ENCODE measurements at places on chromosomes 4 and X. TPM values are rescaled to one million over a fixed set of nuclear protein-coding genes. Genes with fewer than 3 reads are reported as not detected.

GRCh38 chr4:25180524-25181131 is 20.4 kb upstream of the SEPSECS start:
- no peaks in the 10 kb centered on the region for H3K27me3 ChIP-seq
- no peaks in the 10 kb centered on the region for H3K36me3 ChIP-seq
- H3K4me1 ChIP-seq = no peaks in the 10 kb centered on the region
- no peak overlapping the region for H3K4me3 ChIP-seq

Gene TRAPPC11
- total RNA-seq = 32.1 TPM

DNA sequence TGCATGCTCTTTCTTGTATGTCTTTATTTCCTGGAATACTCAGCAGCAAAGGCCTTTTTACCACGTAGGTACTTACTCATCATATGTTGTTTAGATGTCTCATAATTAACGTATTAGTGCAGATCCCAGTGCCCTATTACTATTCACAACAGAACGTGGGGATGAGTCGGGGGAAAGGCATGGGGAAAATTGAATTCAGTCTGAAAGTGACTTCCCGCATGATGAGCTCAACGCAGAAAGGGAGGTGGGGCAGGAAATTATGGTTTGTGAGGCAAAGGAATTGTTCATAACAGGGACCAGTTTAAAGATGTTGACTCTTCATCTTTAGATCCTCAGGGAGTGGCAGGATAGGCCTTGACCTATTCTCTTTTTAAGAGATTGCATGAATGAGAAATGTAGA is 2.0 kb upstream of the TMPRSS11D start:
- H3K36me3 ChIP-seq = no peaks in the 10 kb centered on the region
- DNase-seq = no peak
- H3K27me3 ChIP-seq = no peaks in the 10 kb centered on the region
- H3K4me1 ChIP-seq = no peaks in the 10 kb centered on the region

Gene SYTL5
- total RNA-seq = 0.14 TPM

Gene MAGEA9B
- total RNA-seq = not detected

Gene DCAF4L1
- under 0.01 TPM for total RNA-seq

Gene SLC49A3
- total RNA-seq = 4.3 TPM

DNA sequence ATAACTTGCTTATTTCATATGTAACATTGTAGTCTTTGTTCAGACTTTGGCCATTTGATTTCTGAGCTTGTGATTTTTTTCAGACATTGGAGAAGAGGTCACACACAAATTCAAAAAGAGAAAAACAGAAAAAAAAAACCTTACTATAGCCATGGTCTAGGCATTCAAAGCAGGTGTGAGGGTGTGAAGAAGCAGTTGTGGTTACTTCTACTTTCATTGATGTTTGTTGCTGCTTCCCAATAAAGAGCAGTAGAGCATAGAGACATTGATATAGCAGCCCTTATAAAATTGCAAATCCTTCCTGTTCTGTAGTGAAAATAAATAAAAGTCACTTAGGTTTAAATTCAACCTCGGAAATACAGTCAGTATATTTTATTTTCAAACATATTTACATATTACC is 671.6 kb downstream of the GRXCR1 start:
- DNase-seq = no peak
- H3K27me3 ChIP-seq = no peaks in the 10 kb centered on the region
- H3K4me3 ChIP-seq = no peak overlapping the region
- no peaks in the 10 kb centered on the region for H3K36me3 ChIP-seq
- no peak overlapping the region for H3K27ac ChIP-seq

Gene TNIP3
- total RNA-seq = 0.49 TPM

DNA sequence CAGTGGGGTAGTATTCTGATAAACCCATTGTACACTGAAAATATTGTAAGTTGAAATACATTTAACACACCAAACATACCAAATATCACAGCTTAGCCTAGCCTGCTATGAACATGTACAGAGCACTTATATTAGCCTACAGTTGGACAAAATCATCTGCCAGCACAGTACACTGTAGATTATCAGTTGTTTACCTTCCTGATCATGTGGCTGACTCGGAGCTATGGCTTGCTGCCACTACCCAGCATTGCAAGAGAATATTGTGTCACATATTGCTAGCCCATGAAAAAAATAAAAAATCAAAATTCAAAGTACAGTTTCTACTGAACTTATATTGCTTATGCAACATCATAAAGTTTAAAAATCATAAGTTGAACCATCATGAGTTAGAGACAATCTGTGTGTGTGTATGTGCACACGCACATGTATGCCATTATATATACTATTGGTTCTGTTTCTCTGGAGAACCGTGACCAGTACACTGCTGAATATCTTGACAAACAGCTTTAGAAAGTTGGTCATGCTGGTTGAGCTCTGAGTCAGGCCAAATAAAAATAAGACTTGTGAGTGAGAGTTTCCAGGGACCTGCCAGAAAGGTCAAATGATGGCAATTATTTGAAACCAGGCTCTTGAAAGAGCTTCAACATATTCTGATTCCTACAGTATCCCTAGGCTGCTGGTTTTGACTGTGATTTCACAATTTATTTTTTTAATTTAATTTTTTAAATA is 238.5 kb downstream of the PRR32 start:
- H3K4me3 ChIP-seq = no peak overlapping the region
- H3K36me3 ChIP-seq = no peaks in the 10 kb centered on the region
- no peak for DNase-seq
- H3K4me1 ChIP-seq = no peaks in the 10 kb centered on the region
- no peak overlapping the region for H3K27ac ChIP-seq

Gene TACR3
- total RNA-seq = not detected

- no peak overlapping the region for H3K4me3 ChIP-seq
- DNase-seq = no peak
- no peaks in the 10 kb centered on the region for H3K27me3 ChIP-seq
- H3K36me3 ChIP-seq = no peaks in the 10 kb centered on the region
- no peaks in the 10 kb centered on the region for H3K4me1 ChIP-seq
Observed at GRCh38 chrX:110403441-110404238, 45.0 kb downstream of the RTL9 start.

Gene GRIA2
- 0.71 TPM for total RNA-seq

Gene SPIN2A
- not detected for total RNA-seq

DNA sequence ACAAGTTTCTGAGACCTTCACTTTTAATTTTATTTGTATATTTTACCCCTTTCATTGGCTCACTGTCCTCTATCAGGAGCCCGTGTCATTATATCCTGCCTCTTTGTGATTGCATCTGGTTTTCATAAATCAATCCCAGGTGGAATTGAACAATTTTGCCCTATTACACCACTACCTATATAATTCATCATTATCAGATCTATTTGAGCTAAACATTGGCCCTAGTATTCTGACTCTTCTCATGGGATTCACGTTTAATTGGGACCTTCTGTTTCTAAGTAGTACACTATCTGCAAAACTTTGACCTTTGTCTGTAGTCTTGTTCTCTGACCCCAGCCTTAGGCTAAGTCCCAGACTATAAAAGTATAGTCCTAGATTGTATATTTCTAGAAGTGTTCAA is 114.1 kb downstream of the FAT4 start:
- no peak overlapping the region for H3K4me3 ChIP-seq
- DNase-seq = no peak
- H3K4me1 ChIP-seq = no peaks in the 10 kb centered on the region
- H3K36me3 ChIP-seq = no peaks in the 10 kb centered on the region
- H3K27me3 ChIP-seq = no peaks in the 10 kb centered on the region
- H3K27ac ChIP-seq = no peak overlapping the region

Gene MAGEC3
- not detected for total RNA-seq

DNA sequence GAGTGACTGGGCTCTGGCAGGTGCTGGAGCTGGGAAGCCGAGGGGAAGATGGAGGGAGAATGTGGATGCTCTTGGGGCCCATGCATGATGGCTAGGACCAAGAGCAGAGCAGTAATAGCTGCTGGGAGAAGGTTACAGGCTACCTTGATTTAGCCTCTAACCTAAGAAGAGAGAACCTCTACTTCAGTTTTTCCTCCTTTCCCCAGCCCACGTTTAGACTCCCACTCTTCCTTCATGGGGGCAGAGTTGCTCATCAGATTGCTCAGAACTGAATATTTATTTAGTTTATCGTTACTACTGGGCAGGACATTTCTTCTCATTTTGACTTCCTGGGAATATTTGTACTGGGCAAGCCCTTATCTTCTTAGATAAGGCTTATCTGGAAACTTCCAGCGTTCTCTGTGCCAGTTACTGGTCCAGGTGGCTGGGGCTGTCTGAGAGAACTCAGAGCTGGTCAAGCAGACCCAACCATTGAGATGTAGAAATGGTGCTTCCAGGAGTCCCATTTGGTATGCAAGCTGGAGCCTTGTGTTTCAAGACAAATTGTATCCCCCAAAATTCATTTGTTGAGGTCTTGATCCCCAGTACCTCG is 442.9 kb upstream of the BOD1L1 start:
- H3K27ac ChIP-seq = no peak overlapping the region
- no peaks in the 10 kb centered on the region for H3K36me3 ChIP-seq
- H3K4me1 ChIP-seq = no peaks in the 10 kb centered on the region

DNA sequence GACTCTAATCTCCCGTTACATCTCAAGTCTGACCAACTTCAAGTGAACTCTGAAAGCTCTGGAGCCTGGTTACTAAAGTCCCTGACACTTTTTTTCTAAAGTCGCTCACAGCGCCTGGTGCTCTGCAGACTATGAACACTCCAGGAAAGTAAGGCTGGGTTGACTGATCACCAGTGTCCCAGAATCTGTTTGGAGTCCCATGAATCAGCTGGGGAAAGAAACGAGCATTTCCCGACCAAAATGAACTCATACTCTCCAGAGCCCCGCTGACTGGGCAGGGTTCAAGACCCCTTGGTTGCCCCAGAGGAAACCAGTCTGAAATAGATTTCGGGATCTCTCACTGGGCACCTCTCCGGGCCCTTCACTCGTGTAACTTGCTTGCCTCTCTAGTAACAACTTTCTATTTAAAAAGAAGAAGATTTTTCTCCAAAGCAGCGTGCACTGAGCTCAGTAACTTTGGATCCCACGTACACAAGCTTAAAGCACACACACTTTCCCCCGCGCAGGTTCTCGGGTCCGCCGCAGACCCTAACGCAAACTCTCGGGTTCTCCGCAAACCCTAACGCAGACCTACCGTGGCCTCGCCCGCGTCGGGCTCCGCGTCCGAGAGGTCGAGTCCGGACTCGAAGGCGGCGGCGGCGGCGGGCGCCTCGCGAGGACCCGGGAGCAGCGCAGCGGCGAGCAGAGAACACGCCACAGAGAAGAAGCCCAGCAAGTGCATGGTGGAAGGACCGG is 964 bp downstream of the VEGFC start:
- no peaks in the 10 kb centered on the region for H3K27me3 ChIP-seq
- H3K36me3 ChIP-seq = no peaks in the 10 kb centered on the region
- DNase-seq = peak; percentile 62
- H3K4me1 ChIP-seq = no peaks in the 10 kb centered on the region

Gene ARMCX6
- 24.1 TPM for total RNA-seq

Gene FAM184B
- not detected for total RNA-seq

DNA sequence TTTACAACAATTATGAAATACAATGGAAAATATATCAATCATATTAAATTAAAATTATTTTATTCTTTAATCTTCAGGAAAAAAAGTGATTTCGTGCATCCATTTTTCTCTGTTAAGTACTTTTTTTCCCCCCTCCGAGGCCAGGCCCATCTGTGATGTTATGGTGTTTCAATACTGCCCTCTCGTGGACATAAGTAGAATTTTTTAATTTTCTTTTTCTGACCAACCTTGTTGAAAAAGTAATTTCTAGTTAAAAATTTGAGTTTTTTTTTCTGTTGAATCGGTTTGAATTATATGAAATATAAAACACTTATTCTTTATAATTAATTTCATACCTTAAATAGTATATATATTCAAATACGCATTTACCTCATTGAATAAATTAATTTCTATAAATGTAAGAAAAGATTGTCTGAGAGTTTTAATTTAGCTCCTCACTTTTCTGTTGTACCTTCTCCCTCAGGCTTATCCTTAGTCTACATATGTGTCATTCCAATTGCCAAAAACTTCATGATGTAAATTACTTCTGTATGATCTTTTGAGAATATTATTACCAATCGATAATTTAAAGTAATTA is 175.8 kb upstream of the TECRL start:
- no peaks in the 10 kb centered on the region for H3K27me3 ChIP-seq
- no peak for DNase-seq
- H3K27ac ChIP-seq = no peak overlapping the region
- no peaks in the 10 kb centered on the region for H3K4me1 ChIP-seq
- H3K4me3 ChIP-seq = no peak overlapping the region
- no peaks in the 10 kb centered on the region for H3K36me3 ChIP-seq

- no peak overlapping the region for H3K4me3 ChIP-seq
- H3K27ac ChIP-seq = no peak overlapping the region
Observed at GRCh38 chr4:87718217-87718835, 68.2 kb downstream of the DMP1 start.

- H3K27me3 ChIP-seq = no peaks in the 10 kb centered on the region
- H3K4me1 ChIP-seq = no peaks in the 10 kb centered on the region
- DNase-seq = no peak
- H3K4me3 ChIP-seq = no peak overlapping the region
Observed at GRCh38 chr4:101724093-101724492, 66.4 kb upstream of the BANK1 start.

- no peak overlapping the region for H3K27ac ChIP-seq
- no peaks in the 10 kb centered on the region for H3K36me3 ChIP-seq
- H3K27me3 ChIP-seq = no peaks in the 10 kb centered on the region
- no peak for DNase-seq
- peaks cover 6% of the 10 kb centered on the region for H3K4me1 ChIP-seq
Observed at GRCh38 chr4:44326741-44327140, 121.9 kb downstream of the KCTD8 start.

Gene PRRG3
- 1.8 TPM for total RNA-seq

DNA sequence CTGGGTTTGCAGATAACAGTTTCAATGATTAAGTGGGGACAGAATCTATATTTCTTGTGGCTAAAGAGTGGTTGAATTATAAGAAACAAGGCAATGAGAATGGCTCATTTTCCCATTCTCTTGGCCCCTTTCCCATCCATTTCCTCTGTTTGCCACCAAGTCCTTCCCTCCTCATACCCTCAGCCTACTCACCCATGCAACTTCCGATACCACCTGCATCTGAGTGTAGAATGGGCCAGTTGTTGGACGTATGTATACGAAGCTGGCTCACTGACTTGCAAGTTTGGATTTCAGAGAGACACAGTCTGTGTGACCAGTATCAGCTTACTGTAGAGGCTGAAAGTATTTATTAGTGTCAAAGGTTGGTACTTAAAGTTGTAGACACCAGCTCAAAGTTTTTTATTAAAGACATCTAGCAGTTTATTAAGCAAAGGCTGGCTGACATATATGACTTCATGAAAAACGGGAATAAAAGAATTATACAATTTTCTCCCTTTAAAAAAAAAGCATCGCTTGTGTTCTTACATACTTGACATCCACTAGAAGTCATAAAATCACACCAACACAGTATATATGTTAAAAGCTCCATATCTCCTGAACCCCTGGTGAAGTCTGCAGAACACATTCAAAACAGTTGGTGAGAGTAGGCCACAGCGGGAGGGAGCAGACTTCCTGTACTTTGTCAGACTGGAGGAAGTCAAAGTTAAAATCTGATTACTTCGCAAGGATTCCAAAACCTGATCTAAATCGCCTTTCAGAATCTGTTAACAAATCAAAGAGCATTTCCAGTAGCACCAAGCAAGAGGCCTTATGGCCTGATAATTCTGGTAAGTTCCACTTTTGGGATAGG is 22.4 kb upstream of the STIM2 start:
- H3K27me3 ChIP-seq = no peaks in the 10 kb centered on the region
- H3K27ac ChIP-seq = no peak overlapping the region
- H3K4me3 ChIP-seq = no peak overlapping the region
- no peaks in the 10 kb centered on the region for H3K4me1 ChIP-seq

All from sigmoid colon (tissue), 7 donors.